ENCODE measurements at places on chromosomes 1 and 21.

GRCh38 chr1:94471271-94471670 is 53.1 kb downstream of the ABCD3 start:
- DNase-seq: no peak

DNA sequence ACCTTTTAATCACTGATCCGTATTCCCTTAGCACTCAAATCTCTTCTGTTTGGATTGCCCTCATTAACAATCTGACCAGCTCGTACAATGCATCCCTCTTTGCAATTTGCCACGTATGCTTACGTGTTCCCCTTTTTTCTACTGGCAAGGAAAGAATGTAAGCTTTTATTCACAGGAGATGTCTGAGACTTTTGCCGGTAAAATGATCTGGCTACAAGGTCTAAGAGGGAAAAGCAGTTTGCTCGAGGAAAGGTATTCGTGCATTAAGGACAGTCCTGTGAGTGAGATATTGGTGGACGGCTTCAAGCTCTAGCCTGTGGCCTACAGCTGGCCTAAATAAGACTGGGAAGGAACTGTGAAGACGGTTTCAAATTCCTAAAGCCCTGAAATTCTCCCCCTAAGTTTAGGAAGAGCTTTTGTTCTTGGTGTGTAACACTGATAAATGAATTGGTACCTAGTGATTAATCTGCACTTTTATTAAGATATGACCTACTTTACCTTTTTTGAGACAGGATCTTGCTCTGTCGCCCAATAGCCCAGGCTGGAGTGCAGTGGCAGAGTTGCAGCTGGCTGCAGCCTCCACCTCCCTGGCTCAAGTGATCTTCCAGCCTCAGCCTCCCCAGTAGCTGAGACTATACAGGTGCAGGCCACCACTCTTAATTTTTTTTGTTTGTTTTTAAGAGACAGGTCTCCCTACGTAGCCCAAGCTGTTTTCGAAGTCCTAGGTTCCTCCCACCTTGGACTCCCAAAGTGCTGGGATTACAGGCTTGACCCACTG is 895 bp upstream of the UBR4 start:
- DNase-seq: no peak

DNA sequence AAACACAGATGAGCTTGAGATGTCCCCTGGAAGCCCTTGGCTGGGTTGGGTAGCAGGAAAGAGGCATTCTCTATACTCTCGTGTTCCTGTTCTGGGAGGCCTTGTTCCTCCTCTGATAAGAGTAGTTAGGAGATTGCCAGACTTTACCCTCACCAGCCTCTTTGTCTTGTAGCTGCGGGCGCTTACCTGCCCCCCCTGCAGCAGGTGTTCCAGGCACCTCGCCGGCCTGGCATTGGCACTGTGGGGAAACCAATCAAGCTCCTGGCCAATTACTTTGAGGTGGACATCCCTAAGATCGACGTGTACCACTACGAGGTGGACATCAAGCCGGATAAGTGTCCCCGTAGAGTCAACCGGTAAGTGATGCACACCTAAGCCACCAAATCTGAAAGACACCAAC is 5.2 kb downstream of the AGO1 start:
- no peak for DNase-seq

- no peak for DNase-seq
These were observed 37.9 kb upstream of the TENT5C start for GRCh38 chr1:117567976-117568375.

DNA sequence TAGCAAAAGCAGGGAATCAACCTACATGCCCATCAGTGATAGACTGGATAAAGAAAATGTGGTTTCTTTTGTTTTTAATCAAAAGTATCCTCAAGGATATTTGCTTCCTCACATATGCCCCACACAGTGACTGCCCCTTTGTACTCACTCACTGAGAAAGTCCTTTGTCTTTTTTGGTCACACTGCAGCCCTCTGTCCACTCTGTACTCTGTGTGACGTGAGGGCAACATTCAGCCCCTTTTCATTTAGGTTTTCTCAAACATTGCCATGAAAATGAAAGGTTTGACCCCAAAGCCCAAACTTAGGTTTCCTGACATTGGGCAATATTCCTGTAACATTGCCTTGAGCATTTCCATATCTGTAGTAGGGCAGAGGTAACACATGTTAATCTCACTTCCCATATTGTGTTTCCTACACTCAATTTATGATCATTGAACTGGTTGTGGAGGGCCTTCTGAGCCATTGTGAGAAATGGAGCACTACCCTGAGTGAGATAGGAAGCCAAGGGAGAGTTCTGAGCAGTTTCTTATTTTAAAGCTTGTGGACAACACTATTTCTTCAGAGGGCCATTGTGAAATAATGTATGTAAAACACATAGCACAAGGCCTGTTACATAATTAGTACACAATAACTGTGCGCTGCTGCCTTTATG is 501.9 kb upstream of the C1orf87 start:
- no peak for DNase-seq

DNA sequence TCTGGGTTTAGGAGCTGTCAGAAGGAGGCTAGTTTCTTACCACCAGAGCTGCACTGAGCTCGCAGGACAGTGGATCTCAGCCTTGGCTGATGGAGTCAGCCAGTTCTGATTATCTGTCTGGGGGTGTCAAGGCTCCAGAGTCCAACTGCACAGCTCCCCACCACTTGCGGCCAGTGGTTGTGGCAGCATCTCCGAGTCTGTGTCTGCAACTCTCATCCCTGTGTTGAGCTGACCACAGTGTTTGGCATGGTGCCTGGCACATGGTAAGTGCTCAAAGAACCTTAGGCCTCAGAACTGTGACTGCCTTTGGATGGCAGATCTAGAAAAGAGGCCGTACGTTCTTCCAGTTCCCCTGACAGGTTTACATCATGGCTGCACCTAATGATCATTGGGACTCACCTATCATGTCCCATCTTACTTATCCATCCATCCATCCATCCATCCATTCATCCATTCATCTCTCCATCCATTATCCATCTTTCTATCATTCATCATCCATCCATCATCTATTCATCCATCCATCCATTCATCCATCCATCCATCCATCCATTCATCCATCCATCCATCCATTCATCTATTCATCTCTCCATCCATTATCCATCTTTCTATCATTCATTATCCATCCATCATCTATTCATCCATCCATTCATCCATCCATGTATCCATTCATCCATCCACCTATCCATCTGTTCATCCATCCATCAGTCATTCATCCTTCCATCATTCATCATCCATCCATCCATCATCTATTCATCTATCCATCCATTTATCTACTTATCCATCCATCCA is 114.5 kb downstream of the CRYAA start:
- DNase-seq: no peak

DNA sequence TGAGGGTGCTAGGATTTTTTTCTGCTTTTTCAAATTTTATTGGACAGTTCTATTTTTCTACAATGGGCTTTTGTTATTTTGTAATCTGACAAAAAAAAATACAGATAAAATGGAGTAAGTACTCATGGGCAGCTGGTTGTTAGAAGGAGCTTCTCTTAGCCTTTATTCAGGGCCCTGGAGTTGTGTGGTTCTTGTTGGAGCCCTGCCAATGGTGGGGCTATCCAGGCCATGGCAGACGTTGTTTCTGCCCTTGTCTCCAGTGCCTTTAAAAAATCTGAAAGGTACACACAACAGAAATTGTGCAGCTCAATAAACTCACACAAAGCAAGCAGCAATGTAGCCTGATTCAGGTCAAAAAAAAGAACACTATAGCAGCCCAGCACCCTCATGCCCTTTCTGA is 153.5 kb upstream of the GALNT2 start:
- DNase-seq: no peak

DNA sequence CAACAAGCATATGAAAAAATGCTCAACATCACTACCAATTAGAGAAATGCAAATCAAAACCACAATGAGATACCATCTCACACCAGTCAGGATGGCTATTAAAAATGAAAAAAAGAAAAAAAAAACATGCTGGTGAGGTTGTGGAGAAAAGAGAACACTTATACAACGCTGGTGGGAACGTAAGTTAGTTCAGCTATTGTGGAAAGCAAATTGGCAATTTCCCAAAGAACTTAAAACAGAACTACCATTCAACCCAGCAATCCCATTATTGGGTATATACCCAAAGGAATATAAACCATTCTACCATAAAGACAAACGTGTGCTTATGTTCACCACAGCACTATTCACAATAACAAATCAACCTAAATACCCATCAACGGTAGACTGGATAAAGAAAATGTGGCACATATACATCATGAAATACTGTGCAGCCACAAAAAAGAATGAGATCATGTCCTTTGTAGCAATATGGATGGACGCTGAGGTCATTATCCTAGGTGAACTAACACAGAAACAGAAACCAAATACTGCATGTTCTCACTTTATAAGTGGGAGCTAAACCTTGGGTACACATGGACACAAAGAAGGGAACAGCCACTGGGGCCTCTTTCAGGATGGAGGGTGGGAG is 49.5 kb downstream of the LYST start:
- no peak for DNase-seq

GRCh38 chr1:183543619-183544204 is 46.5 kb downstream of the NCF2 start:
- no peak for DNase-seq

DNA sequence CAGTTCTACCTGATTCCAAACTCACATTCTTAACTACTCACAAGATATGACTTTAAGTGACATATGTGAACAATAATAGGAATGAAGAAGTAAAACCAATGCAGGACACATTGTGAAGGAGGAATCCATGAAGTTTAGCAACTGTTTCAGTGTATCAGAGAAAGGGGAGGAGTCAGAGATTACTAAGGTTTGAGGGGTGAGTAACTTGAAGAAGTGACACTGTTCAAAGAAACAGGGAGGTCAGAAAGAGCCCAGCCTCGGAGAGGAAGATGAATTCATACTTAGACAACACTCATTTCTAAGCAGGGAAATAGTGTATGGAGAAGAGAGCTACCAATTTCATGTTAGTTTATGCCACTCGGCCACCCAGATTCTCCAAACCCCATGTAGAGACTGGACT is 28.2 kb upstream of the RPF1 start:
- no peak for DNase-seq

DNA sequence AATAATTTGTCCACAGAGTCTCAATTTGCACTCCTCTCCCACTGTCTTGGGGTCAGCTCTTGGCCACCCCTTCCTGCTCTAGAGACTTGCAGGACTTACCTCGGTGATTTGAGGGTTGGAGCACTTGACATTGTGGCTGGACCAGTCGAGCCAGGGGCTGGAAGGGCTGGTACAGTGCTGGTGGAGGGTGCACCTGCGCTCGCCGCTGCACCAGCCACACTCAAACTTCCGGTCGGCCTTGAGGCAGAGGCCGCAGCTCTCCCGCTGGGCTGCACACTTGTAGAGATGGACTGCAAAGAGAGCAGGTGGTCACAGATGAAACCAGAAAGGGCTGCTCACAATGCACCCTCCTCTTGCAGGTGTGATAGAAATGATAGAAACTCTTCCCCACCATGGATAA is 165.0 kb downstream of the PLXNA2 start:
- no peak for DNase-seq

DNA sequence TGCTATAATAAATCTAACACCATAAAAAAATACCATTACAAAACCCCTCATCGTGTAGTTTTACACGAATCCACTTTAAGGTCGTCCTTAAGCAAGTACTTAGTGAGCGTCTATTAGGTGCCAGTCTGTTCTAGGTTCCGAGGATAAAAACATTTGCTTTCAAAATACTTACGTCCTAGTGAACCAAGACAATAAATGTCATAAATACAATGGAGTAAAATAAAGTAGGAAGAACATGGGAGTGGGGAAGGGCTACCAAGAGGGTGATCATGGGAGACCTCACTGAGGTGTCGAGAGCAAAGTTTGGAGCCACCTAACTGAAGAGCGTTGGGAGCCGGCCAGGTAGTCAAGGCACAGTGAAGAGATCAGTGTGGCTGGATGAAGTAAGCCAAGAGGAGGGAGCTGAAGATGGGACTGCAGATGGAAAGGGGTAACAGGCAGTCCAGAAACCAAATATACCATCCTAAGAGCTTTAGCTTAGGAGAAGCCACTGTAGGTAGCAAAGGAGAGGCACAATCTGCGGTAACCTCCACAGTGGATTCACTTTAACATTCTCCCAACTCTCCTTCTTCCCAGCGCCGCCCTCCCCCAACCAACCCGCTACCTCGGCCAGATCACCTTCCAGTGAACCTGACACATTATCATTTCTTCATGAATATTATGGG is 684 bp downstream of the LTN1 start:
- DNase-seq: no peak

GRCh38 chr21:38438462-38438893 is 59.8 kb downstream of the ERG start:
- DNase-seq: no peak

DNA sequence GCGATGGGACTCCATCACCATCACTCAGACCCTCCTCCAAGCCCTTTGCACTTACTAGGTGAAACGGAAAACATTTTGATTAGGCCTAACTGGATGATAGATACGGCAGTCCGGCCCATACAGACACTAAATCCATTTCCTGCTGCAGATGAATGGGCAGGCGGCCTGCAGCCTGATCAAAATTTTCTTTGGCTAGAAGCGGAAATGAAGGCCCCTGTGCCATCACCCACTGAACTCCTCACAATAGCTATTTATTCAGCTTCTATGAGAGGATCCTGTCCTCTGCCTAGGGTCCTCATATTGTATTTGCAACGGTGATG is 200.5 kb downstream of the OMA1 start:
- no peak for DNase-seq

GRCh38 chr1:11364170-11364569 is 91.2 kb downstream of the UBIAD1 start:
- DNase-seq: no peak

- no peak for DNase-seq
These were observed 13.8 kb upstream of the RIPPLY3 start for GRCh38 chr21:36992671-36993070.

DNA sequence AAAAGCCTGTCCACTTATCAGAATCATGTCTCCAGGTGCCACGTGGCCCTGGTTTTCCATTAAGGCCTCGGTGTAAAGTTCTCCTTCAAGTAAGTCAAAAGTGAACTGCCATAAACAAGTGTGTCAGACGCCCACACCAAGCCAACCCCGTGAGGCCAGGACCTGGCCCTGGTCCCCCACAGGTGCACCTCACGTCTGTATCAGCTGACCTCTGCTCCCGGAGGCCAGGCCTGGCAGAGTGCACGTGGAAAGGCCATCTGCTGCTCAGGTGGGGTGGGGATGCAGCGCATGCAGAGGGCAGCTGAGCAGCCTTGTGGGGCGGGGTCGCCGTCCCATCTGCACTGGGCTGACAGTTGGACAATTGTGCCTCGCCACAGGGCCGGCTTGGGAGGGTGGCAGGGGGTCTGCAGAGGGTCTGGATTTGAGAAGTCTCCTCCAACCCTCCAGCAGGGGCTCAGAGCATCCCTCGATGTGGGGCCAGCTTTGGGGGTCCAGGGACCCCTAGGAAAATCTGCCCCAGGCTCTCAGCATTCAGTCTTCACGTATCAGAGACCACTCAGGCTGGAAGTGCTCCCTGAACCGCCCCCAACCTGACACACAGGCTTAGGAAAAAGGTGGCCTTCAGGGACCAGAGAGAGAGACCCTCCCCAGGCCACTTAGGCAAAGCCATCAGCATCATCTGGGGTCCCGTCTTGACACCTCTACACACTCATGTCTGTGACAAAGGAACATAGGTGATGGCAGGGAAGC is 3.0 kb downstream of the SLC19A1 start:
- DNase-seq: no peak

- no peak for DNase-seq
These were observed 42.6 kb downstream of the KCNJ6 start for GRCh38 chr21:37873655-37874054.

GRCh38 chr1:200628223-200628881 is 7.8 kb upstream of the KIF14 start:
- no peak for DNase-seq

- DNase-seq: no peak
These were observed 80.9 kb downstream of the MTR start for GRCh38 chr1:236875975-236876374.

- no peak for DNase-seq
These were observed 48.9 kb downstream of the AGPAT3 start for GRCh38 chr21:43913928-43914327.

- no peak for DNase-seq
These were observed 3.4 kb downstream of the AGPAT3 start for GRCh38 chr21:43868461-43868860.

Measured in stimulated activated CD4-positive, alpha-beta T cell treated with anti-CD3 and anti-CD28 coated beads, Interleukin-1b, Interleukin-23, amount 100 ng/mL, for 24 hours (primary cell).